Posterior cingulate gyrus (tissue), 11 donors: ENCODE measurements at places on chromosomes 7 and 10.

GRCh38 chr7:137755427-137755826 lies 91.3 kb downstream of the DGKI start:
- DNase-seq, result no peak

- DNase-seq, result no peak
These were observed 67.1 kb downstream of the NRF1 start for GRCh38 chr7:129678606-129679005.

GRCh38 chr7:119903085-119903484 lies 369.9 kb upstream of the KCND2 start:
- DNase-seq, result no peak

- DNase-seq, result no peak
These were observed 131.8 kb downstream of the HECW1 start for GRCh38 chr7:43244232-43244631.

DNA sequence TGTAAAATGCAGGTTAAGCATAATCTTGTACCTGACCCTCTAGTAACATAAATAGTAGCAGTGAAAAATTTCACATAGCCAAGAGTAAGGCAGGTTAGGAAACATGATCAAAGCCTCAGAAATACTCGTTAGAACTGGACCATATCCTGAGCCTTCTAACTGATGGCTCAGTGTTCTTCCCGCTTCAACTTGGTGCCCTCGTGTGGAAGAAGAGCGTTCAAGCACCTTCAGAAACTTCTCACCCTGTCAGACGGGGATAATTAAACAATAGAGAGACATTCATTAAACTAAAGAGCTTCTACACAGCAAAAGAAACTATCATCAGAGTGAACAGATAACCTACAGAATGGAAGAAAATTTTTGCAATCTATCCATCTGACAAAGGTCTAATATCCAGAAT lies 124.5 kb downstream of the MYOF start:
- no peak for DNase-seq

DNA sequence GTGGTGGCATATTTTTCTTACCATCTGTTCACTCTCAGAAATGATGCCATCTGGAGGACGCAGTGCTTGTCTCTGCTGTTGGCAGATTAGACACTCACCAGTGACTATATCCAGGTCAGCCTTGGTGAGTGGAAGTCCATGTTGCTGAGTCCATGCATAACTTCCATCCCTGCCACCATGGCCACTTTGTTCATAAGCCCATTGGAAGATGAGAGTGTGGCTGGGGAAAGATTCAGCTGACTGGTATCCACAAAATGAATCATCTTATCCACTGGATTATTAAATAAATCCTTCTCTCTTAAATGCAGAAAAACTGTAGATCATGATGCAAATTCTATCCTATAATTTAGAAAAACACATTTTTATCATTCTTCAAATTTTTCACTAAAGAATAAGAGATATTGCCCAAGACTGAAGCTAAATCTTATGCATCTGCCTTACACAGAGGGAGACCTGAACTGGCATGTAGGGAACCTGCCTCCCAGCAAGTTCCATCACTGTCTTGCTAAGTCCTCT lies 726.9 kb downstream of the TNS3 start:
- no peak for DNase-seq

DNA sequence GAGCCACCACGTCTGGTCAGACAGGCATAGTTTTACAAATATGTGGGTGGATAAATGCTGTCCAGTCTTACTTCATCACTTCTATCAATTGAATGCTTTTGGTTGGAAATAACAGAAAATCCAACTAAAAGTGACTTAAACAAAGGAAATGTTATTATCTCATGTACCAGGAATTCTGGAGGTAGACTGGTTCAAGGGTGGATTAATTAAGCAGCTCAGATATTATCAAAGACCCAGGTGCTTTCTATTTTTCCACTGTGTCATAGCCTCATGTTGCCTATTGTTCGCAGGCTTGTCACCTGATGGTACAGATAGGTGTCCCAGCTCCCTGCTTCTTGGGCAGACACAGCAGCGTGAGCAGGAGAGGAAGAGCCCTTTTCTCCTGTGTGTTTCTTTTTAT lies 156.1 kb upstream of the CTBP2 start:
- DNase-seq, result no peak
